ENCODE measurements at places on chromosomes 5 and 9.
A peak's percentile ranks its signal among the peaks of the same experiment; 100 is the strongest.

- DNase-seq: no peak
Measured at GRCh38 chr9:115000217-115000639, 69.8 kb upstream of the TNFSF8 start.

DNA sequence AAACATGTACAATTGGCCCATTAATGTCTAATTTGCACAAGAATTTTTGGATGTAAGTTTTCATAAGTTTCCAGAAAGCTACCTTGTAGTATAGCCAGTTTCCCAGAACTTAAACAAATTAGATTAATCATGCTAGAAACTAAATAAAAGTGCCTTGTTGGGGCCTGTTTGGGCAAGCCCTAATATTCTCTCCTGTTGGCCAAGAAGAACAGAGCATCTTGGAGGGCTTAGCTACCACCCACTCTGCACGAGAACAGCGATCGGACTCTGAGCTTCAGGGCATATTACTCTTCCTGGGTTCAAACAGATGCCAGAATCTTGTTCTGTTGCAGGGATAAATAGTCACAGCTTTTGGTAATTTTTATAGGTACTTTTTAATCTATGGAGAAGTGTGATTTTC lies 88.2 kb downstream of the GAS1 start:
- no peak for DNase-seq

DNA sequence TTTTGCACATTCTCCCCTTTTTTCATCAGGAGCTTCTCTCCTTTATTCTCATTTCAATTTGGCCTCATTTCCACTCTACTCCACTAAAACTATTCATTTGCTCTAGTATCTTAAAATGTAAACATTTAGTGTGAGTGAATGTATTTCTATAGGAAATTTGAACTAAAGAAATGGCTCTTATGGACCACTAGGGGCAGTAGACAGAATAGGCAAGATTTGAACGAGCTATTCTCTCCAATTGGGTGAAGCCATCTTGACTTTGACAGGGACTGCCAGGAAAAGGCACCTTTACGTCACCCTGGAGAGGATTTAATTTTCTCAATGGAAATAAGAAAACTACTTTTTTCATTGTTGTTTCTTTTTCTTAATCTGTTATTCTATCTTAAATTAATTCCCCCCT lies 666.3 kb downstream of the DNAH5 start:
- DNase-seq: no peak

DNA sequence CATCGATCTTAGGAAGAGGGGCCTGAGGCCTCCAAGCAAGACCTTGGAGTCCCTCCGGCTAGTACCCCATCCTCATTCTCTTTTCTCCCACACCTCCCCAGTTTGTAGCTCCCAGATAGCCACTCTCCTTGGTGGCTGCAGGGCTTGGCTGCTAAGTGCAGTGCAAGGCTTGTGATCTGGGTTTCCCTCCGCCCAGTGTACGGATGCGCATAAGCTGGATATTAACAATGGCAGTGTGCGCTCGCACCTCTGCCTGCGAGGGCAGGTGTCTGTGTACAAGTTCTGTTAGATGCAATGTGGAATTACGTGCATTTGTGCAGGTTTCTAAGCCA lies 71.0 kb upstream of the TBCA start:
- DNase-seq: no peak

- DNase-seq: no peak
Measured at GRCh38 chr5:173839117-173839713, 48.9 kb upstream of the CPEB4 start.

DNA sequence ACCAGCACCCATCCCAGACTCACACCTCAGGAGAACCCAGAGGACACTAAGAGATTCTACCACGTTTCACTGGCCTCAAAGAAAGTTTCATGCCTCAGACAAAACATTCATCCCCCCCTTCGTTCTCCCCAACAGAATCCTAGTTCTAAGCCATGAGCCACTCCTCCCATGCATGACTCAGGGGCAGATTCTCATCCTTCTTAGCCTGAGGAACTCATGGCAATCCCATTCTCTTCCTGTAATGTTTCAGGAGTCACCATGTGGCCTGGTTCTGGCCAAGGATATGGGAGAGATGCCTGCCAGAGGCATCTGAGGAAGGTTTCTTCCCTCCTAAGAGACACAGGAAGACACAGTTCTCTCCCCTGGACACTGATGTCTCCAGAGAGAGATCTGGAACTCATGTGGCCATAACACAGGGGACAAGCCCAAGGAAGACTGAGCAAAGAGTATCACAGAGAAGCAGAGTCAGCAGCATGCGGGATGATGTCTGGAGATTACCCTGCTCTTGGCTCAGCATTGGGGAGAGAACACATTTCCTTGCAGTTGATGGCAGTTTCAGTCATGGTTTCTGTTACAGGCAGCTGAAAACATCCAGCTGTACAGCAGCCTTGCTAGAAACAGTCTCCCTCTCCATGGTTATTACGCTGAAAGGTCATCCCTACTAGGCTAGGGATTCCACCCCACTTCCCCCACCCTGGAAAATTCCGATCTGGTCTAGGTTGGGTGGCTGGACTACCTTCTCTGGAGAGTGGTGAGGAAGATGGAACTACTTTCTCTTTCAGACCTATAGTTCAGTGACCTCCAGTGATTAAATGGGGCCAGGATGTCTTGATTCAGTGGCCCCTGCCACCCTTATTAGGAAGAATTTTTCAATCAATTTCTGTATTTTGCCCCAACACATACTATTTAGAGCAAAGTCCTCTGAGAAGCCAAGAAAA lies 115.4 kb downstream of the ZNF608 start:
- DNase-seq: no peak

DNA sequence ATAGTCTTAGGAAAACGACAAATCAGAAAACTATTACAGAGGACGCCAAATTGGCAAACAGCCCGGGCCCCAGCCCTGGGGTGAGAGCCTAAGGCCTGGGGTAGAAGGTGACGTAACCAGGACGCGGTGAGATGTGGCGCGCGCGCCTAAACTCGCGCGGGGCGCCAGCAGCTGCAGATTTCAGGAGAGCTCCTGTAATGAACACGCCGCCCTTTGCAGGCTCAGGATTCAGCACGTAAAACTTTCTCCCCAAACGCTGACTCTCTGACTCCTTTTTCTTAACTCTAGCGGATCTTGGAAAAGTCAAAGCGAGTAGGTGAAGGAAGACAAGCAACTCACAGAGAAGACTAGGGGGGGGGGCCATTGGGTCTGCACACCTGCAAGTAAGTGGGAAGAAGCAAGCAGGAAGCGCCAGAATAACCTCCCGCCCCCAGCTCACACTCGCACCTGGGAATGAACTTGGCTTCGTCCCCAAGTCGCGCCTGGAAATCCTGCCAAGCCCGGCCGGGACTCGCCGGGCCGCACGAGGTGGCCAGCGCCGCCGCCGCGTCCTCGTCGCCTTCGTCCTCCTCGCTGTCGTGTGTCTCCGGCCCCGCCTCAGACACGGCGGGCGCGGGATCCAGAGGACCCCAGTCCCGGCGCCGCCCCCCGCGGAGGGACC lies 822 bp downstream of the RASEF start:
- DNase-seq: no peak

DNA sequence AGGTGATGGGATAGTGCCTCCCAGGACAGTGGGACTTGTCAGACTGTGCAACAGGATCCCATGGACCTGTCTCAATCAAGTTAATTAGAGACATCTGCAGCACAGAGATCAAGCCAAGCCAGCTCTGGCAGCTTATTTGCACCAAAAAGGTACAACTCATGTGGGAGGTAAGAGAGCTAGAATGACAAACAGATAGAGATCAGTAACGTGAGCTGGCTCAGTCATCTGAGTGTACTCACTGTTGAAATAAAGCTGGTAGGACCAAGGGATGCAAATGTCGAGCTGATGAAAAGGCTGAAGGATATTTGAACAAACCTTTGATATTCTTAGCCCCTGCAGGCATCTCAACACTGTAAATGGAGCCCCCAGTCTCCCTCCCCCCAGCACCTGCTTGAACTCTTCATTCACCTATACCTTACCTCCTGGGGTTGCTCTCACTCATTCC lies 198.1 kb downstream of the EFNA5 start:
- DNase-seq: no peak

DNA sequence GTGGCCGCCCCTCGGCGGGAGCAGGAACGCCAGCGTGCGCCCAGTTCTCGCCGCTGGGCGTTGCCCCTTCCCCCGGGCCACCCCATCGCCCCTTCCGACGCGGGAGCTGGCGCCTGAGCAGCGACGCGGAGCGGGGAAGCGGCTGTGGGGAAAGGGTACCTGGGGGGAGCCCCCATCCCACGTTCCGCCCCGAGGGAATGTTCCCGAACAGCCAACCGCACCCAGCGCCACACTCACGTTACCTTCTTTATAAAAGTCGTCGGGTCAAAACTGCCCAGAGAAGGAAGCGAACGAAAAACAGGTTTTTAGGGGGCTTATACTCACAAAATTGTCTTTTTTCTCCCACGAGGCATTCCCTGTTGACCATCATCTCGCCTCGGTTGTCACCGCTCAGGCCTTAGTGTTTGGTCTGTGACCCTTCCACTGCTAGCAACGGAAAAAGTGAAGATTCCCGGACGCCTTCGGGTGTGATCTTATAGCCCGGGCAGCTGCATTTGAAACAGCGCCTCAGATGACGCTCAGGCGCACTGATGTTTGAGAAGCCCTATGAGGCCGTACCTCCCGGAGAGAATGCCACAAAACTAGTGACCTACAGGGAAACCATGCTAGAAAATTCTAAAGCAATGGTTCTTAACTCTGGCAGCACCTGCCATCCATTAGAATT lies 475 bp upstream of the GOLM1 start:
- DNase-seq: peak; percentile 53

GRCh38 chr9:107471552-107471951 lies 18.0 kb downstream of the KLF4 start:
- no peak for DNase-seq

DNA sequence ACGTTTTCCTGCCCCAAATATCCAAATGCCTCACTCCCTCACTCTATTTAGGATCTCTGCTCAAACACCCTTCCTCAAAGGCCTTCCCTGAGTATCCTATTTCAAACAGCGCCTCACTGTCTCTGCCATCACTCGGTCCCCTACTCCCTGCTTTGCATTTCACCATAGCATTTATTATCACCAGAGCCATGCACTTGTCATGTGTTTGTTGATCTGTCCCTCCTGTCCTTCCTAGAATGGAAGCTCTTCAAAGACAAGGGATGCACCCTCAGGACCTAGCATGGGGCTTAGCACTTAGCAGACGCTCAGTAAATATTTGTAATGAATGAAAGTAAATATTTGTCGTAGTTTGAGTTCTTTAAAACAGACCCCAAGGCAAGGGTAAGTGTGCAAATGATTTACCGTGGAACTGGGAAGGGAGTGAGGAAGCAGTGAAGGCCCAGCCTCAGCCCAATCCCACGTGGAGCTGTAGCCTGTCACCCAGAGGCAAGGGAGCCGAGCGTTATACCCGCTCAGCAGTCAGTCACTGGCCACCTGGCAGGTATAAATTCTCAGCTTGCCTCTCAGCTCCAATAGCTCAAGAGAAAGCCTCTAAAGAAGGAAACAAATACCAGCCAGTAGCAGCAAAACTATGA lies 97.7 kb upstream of the KIF2A start:
- DNase-seq: no peak

- no peak for DNase-seq
Measured at GRCh38 chr5:110727025-110727314, 499 bp upstream of the TMEM232 start.

- no peak for DNase-seq
Measured at GRCh38 chr5:145407300-145408047, 427.7 kb downstream of the PRELID2 start.

DNA sequence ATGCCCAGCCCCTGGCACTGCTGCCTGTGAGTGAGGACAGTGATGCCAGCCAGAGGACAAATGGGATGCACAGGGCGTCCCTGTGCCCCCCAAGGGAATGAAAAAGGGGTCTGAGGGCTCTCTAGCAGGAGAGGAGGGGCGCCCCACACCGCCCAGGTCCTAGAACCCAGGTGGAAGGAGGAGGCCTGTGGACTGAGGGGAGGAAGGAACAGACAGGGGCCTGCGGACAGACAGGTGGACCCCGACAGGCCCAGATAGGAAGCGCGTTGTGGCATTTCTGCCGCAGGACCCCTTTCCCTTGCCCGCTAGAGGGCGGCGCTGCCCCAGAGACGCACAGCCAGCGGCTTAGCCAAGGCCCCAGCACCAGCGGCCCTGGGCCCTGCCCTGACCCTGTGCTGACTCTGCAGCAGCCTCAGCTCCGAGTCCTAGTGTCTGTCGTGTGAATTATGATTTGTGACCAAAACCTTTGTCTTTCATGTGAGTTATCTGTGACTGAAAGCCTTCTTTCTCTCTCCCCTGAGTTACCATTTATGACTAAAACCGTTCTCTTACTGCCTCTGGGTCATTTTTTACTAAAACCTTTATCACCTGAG lies 30.7 kb downstream of the TRIP13 start:
- peak; percentile 73 for DNase-seq

DNA sequence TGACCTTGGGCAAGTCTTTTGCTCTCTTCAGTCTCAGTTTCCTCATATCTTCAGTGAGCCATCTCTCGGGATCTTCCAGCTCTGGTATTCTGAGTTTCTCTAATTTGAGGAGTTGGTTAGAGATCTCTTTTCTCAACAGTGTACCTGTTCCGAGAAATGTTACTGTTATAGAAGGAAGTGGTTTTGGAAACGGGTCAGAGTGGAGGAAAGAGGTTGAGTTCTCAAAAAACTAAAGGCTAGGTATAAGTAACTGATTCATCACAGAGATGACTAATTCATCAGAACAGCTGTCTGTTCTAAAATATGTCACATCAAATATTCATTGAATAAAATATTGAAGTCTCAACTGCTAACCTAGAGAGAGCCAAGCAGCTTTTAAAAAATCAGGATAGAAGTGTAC lies 106.6 kb downstream of the PALM2AKAP2 start:
- no peak for DNase-seq

GRCh38 chr9:4137234-4137633 lies 162.6 kb downstream of the GLIS3 start:
- no peak for DNase-seq

- no peak for DNase-seq
Measured at GRCh38 chr9:99158629-99159028, 53.7 kb downstream of the TGFBR1 start.

GRCh38 chr5:62044989-62045388 lies 261.0 kb upstream of the KIF2A start:
- no peak for DNase-seq

DNA sequence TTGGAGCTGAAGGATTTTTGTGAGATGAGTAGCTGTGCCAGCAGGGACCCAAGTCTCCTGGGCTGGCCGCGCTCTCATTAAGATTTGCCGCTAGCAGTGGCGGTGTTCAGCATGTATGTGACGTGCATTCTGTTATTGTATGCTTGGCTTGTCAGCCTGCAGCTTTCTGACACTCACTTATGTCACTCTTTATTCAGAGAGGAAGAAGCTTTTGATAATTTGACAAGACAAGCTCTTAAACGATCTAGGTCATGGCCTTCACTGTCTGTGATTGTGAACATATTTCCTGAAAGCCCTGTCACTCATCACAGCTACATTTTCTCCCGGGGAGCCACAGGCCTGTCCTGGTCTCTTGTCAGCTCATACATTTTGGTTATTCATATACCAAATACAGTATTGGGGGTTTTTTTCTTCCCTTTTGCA lies 98.2 kb upstream of the GRHPR start:
- DNase-seq: no peak

- DNase-seq: peak; percentile 8
Measured at GRCh38 chr5:150323092-150323491, 20.4 kb upstream of the ARSI start.

DNA sequence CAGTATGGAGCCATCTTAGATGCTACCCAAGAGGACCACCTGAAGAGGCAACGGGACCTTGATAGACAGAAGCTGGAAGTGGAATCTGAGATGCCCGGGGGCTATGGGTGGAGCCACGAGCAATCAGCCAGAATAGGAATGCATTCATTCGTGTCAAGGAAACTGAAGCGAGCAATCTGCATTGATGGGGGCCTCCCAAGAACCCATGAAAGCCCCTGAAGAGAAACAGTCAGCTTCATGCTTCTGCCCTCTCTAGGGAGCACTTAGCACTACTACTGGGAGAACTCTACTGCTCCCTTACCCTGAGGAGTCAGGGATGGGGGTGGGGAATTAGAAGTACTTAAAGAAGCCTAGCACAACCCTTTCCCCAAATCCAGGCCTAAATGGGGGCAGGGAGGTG lies 51.9 kb upstream of the TCERG1 start:
- DNase-seq: no peak
